ENCODE measurements at places on chromosomes 6 and 20. TPM values are rescaled to one million over a fixed set of nuclear protein-coding genes. Genes with fewer than 3 reads are reported as not detected.

The RIPOR3 gene
- 19.4 TPM for total RNA-seq

The SASH1 gene
- total RNA-seq, result 103 TPM

The ANKRD6 gene
- 6.0 TPM for total RNA-seq

The CHRNA4 gene
- total RNA-seq, result 8.3 TPM

The PSORS1C1 gene
- total RNA-seq, result 1.2 TPM

The NKX2-4 gene
- total RNA-seq, result not detected

The TNF gene
- 6.5 TPM for total RNA-seq

The CTAGE9 gene
- not detected for total RNA-seq

The SPAG4 gene
- total RNA-seq, result 14.7 TPM

The BPIFA1 gene
- total RNA-seq, result not detected

The VSTM2L gene
- total RNA-seq, result 38.0 TPM

The TNXB gene
- total RNA-seq, result 107 TPM

The ENPP1 gene
- 10.6 TPM for total RNA-seq

The COX7A2 gene
- total RNA-seq, result 158 TPM

The ENPP3 gene
- 0.49 TPM for total RNA-seq

The CDSN gene
- not detected for total RNA-seq

The AKAP7 gene
- total RNA-seq, result 23.8 TPM

The TBXT gene
- total RNA-seq, result not detected

The SLC13A3 gene
- 0.67 TPM for total RNA-seq

The MYB gene
- total RNA-seq, result 3.2 TPM

The CLPSL1 gene
- total RNA-seq, result not detected

The HLA-DMB gene
- total RNA-seq, result 129 TPM

The TTBK1 gene
- total RNA-seq, result 0.07 TPM

The NR2E1 gene
- total RNA-seq, result not detected

The LY6G6D gene
- total RNA-seq, result not detected

The GJA1 gene
- total RNA-seq, result 3.6 TPM

The RAB22A gene
- 21.5 TPM for total RNA-seq

The PREX1 gene
- total RNA-seq, result 116 TPM

The IL17A gene
- total RNA-seq, result not detected

The ZNF184 gene
- 7.3 TPM for total RNA-seq

The NT5E gene
- 19.1 TPM for total RNA-seq

The PPIL6 gene
- 1.3 TPM for total RNA-seq

The LEMD2 gene
- total RNA-seq, result 60.7 TPM

The PDE7B gene
- total RNA-seq, result 1.2 TPM

The TULP1 gene
- not detected for total RNA-seq

The CTCFL gene
- not detected for total RNA-seq

The THBS2 gene
- 24.9 TPM for total RNA-seq

The TCFL5 gene
- total RNA-seq, result 8.8 TPM

The SRSF12 gene
- total RNA-seq, result 0.09 TPM

The TUBB2B gene
- 0.43 TPM for total RNA-seq

The FAM217A gene
- total RNA-seq, result not detected

The VWA7 gene
- total RNA-seq, result 1.7 TPM

The ROMO1 gene
- total RNA-seq, result 71.5 TPM

The MRPS18A gene
- total RNA-seq, result 32.1 TPM

The HLA-DOA gene
- total RNA-seq, result 30.8 TPM

The PRKN gene
- total RNA-seq, result 7.5 TPM

The GNAS-AS1 gene
- not detected for total RNA-seq

The WFDC5 gene
- total RNA-seq, result not detected

The SPINT3 gene
- not detected for total RNA-seq

All from spleen (tissue), 13 donors.